ENCODE measurements at places on chromosomes 4 and X.
A peak's percentile ranks its signal among the peaks of the same experiment; 100 is the strongest.

- no peak for DNase-seq
Measured at GRCh38 chr4:187547316-187547715, 448.3 kb upstream of the ZFP42 start.

DNA sequence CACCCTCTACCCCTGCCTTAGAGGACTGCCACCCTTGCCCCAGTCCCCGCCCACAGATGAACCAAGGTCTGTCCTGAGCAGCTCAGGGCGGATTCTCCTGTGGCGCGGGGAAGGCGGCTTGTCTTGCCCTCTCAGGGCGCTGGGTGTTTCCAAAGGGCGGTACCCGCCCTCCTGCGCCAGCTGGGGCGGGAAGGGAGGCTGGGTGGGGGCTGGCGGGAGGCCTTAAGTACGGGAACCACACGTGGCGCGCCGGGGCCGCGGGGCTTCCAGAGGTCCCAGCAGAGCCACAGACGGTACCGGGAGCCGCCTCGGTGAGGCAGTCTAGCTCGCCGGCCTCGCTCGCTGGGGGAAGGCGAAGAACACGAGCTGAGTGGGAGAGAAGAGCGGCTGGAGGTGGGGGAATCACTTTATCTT is 361.1 kb downstream of the MID1IP1 start:
- no peak for DNase-seq

GRCh38 chr4:179467878-179468277 is 2025.6 kb upstream of the AGA start:
- DNase-seq: no peak

DNA sequence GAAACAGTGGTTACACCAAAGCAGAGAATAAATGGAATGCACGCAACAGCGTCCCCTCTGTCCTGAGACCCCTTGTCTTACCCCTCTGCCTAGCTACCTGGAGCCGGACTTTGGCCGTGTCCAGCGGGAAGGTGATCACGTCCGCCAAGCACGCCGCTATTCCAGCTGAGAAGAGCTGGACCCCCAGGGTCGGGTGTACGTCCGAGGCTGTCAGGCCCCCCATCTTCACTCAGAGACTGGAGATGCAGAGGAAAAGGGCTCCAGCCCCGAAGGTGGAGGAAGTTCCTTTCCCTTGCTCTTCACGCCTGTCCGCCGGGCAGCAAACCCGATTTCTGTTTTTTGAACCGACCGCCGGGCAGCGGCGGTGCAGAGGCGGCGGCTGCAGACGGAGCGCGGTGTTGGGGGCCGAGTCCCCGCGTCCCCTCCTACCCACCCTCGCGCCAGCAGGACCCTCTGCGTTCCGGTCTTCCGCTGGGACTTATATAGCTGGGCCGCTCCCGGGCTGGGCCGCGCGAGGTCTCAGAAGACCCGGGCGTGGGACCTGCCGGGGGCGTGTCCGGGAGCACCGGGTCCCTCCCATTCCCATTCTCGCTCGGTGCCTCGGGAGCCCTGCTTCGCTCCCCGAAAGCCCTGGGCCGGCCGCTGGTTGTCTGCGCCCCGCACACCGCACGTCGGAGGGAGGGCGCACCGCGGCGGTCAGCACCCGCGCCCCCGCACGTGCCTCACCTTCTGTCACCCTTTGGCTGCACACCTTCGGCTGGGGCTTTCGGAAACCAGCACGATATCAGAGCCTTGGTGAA is at the start of gene UCP1:
UCP1 (minus strand) TSS at position 455 of the 800 bp plus-strand sequence; CDS start at position 223, 232 bp downstream.
- DNase-seq: no peak

DNA sequence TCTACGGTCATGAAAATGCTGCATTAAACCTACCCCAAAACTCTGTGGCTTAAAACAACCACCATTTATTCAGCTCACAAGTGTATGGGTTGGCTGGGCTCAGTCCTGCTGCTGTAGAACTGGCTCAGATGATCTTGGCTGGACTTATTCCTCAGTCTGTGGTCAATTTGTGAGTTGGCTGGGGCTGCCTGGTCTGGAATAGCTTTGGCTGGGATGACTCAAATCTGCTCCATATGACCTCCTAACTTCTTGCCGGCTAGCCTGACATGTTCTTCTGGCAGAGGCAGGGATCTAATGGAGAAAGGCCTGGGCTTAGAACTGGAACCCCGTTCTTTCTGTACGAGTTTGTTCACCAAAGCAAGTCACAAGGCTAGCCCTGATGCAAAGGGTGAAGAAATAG is 71.7 kb downstream of the CFAP299 start:
- no peak for DNase-seq

DNA sequence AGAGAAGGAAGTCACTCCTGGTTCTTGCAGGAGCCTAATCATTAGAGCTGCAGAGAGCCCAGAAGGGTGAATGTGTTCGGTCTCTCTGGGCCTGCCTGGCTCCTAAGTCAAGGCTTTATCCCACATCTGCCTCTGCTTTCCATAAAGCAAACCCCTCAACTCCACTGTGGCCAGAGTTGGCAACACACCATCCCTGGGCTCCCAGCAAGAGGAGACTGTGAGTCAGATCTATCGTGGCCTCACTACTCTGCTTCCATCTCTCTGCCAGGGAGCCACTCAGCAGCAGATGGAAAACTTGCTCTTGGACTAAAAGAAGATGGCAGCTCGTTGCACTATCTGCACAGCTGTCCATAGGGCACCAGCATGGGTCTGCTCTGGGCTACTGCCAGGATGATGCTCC is 348.2 kb downstream of the FBXW7 start:
- DNase-seq: no peak

GRCh38 chr4:143623896-143624295 is 76.6 kb downstream of the FREM3 start:
- no peak for DNase-seq

DNA sequence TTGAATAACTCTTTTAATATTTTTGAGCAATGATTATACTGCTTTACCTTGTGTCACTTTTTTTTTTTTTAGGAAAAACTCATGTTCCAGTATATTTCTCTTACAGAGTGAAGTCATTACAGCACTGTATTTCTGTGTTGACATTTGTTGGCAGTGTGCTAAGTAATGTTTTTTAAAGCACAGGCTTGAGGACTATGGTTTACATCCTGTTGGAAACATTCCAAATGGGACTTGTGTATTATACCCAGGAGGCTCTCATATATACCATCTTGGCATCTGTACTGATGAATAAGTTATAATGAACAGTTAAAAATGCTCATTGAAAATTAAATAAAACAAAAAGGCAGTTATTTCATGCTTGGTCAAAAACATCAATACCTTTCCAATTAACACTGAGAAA is 33.8 kb downstream of the CEP44 start:
- DNase-seq: no peak

- DNase-seq: no peak
Measured at GRCh38 chr4:6063684-6064083, 45.5 kb upstream of the C4orf50 start.

DNA sequence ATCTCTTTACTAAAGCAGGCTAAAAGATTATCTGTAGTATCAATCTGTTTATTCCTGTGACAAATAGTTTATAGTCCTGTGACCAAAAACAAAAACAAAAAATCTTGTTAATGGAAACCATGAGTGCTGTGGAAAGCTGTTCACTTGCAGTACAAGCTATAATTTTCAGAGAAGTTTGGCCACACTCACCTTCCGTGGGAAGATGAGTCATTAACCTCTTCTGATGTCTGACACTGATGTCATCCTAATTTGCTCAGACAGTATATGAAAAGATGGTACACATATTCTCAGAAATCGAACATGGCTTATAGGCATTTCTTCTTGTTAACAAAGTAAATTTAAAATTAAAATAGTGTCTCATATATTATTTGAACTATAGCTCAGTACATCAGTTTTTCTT is 19.9 kb upstream of the ENPP6 start:
- no peak for DNase-seq

- DNase-seq: peak; percentile 5
Measured at GRCh38 chr4:157992038-157992705, 180.7 kb downstream of the GASK1B start.

GRCh38 chr4:138978600-138978999 is 37.0 kb upstream of the NOCT start:
- no peak for DNase-seq

- no peak for DNase-seq
Measured at GRCh38 chr4:25727711-25728493, 72.3 kb downstream of the SLC34A2 start.

GRCh38 chrX:40199704-40200103 is 101.9 kb upstream of the BCOR start:
- DNase-seq: no peak

GRCh38 chrX:104745152-104745551 is 179.2 kb downstream of the IL1RAPL2 start:
- no peak for DNase-seq

- DNase-seq: no peak
Measured at GRCh38 chrX:67524950-67525691, 18.7 kb upstream of the AR start.

DNA sequence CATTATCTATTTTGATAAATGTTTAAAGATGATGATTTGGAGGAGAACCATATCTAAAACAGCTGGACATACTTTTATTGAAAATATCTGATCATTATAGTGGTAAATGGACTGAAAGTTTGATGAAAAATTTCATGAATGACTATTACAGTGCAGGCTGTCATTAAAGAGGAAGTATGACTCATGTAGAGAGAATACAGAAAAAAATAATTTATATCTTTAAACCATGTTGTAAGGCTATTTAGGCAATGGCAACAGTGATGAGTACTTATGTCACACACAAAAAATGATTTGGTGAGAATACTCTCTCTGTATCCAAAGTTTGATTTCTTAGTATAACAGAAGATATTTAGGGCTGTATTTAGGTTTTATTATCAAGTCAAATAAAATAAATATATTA is 3.9 kb upstream of the GLRB start:
- no peak for DNase-seq
